ENCODE measurements at places on chromosomes 7 and 10. TPM values are rescaled to one million over a fixed set of nuclear protein-coding genes. Genes with fewer than 3 reads are reported as not detected.

NODAL gene
- not detected for total RNA-seq

PKD2L1 gene
- not detected for total RNA-seq

PPP3CB gene
- total RNA-seq: 75.7 TPM

HOXA4 gene
- total RNA-seq: 0.79 TPM

OR2AE1 gene
- not detected for total RNA-seq

HPSE2 gene
- 0.14 TPM for total RNA-seq

ESYT2 gene
- 49.8 TPM for total RNA-seq

KLF14 gene
- 0.09 TPM for total RNA-seq

ST8SIA6 gene
- total RNA-seq: 5.0 TPM

DNA sequence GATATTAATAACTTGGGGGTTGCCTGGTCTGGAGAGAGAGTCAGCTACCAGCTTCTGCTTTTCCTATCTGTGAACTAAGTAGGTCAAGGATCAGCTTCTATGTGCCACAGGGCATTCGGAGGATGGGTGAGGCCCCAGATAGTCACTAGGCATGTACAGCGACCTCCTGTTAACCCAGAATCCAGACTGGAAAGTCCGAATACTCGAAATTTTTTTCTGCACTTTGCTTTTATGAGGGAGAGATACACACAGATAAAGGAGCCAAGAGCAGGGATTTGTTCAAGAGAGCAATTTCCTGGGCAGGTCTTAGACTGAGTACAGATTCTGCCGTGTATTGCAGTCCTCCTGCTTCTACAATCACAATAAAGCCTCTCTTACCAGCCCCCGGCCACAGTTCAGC lies 54.2 kb downstream of the EMX2 start:
- peaks cover 14% of the 10 kb centered on the region for H3K27me3 ChIP-seq
- no peaks in the 10 kb centered on the region for H3K4me1 ChIP-seq
- no peaks in the 10 kb centered on the region for H3K36me3 ChIP-seq

- H3K36me3 ChIP-seq: no peaks in the 10 kb centered on the region
- peaks cover 9% of the 10 kb centered on the region for H3K4me1 ChIP-seq
- no peaks in the 10 kb centered on the region for H3K27me3 ChIP-seq
- DNase-seq: no peak
- H3K4me3 ChIP-seq: no peak overlapping the region
- peak overlapping the region; percentile 31 for H3K27ac ChIP-seq
These were observed 111.2 kb upstream of the PTN start for GRCh38 chr7:137454767-137455166.

GRCh38 chr10:104796823-104797222 lies 155.7 kb downstream of the SORCS3 start:
- H3K36me3 ChIP-seq: no peaks in the 10 kb centered on the region
- DNase-seq: no peak
- H3K27ac ChIP-seq: no peak overlapping the region
- H3K4me3 ChIP-seq: no peak overlapping the region
- H3K27me3 ChIP-seq: no peaks in the 10 kb centered on the region
- no peaks in the 10 kb centered on the region for H3K4me1 ChIP-seq

DNA sequence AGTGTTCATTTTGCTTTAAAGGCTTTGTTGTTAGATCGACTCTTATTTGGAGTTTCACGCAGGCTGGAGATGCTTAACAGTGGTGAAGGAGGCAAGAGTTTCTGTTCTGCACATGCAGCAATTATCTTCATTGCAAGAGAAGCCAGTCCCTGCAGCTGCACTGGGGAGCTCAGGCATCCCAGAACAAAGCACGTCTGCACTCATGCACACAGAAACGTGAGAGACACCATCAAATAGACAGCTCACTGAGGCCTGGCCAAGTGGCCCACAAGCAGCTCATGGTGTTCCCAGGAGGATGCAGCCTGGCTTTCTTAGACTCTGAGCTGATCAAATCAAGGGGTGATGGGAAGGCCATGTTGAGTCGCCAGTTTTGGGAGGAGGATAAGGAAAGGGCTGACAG lies 246.1 kb downstream of the CREB5 start:
- no peak for DNase-seq
- H3K36me3 ChIP-seq: no peaks in the 10 kb centered on the region
- no peaks in the 10 kb centered on the region for H3K27me3 ChIP-seq

DNA sequence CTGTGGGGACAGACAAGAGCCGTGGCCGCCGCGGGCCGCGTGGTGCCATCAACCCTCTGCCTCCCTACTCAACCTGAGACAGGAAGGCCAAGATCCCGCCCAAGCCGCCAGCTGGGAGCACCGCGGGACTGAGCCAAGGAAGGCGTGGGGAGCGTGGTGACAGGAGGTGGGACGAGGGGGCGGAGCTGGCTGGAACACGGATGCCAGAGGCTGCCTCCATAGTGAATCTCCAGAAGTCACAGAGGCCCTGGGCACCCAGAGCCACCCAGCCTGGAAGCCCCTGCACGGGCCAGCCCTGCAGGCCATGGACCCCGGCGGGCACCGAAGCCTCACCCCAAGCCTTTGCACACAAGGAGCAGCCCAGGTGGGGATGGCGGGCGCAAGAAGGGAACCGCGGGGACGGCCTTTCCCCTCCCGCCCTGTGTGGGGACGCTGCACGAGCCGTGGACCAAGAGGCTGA lies 18.1 kb upstream of the DPYSL4 start:
- H3K27ac ChIP-seq: no peak overlapping the region
- no peaks in the 10 kb centered on the region for H3K36me3 ChIP-seq
- peak; percentile 53 for DNase-seq
- no peak overlapping the region for H3K4me3 ChIP-seq
- no peaks in the 10 kb centered on the region for H3K27me3 ChIP-seq

DNA sequence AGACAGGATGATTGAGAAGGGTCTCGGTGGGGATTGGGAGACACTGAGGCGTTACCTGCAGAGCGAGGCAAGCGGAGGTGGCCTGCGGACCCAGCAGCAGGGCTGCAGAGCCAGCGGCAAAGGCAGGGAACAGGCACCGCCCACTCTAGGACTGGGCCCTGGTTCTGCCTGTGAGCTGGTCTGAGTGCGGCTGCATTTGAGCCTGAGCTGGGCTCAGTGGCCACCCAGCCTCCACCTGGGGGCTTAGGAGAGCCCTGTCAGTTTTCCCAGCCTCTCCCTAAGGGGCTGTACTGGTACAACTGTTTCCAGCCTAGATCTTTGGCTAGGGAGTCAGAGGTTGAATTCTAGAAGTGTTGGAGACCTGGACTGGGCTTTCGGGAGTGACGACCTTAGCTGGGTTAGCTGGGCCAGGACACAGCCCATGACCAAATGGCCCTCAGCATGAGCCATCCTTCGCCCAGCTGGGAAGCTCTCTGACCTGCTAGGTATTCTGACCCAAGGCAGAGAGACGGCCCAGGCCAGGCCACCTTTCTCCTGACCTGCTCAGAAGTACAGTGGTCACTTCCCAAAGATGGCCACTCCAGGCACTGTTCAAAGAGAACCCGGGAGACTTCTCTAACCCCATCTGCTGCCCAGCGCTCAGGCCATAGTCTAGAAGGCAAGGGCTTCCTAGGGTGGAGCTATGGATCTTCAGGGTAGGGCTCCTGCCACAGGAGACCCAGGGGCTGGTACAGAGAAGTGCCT lies 64.9 kb downstream of the PAX2 start:
- H3K4me1 ChIP-seq: no peaks in the 10 kb centered on the region
- no peaks in the 10 kb centered on the region for H3K36me3 ChIP-seq
- no peak for DNase-seq
- no peak overlapping the region for H3K4me3 ChIP-seq
- peaks cover 73% of the 10 kb centered on the region for H3K27me3 ChIP-seq

GRCh38 chr7:66859794-66860645 lies 61.0 kb upstream of the TMEM248 start:
- peak; percentile 42 for DNase-seq
- no peaks in the 10 kb centered on the region for H3K36me3 ChIP-seq
- no peak overlapping the region for H3K4me3 ChIP-seq

DNA sequence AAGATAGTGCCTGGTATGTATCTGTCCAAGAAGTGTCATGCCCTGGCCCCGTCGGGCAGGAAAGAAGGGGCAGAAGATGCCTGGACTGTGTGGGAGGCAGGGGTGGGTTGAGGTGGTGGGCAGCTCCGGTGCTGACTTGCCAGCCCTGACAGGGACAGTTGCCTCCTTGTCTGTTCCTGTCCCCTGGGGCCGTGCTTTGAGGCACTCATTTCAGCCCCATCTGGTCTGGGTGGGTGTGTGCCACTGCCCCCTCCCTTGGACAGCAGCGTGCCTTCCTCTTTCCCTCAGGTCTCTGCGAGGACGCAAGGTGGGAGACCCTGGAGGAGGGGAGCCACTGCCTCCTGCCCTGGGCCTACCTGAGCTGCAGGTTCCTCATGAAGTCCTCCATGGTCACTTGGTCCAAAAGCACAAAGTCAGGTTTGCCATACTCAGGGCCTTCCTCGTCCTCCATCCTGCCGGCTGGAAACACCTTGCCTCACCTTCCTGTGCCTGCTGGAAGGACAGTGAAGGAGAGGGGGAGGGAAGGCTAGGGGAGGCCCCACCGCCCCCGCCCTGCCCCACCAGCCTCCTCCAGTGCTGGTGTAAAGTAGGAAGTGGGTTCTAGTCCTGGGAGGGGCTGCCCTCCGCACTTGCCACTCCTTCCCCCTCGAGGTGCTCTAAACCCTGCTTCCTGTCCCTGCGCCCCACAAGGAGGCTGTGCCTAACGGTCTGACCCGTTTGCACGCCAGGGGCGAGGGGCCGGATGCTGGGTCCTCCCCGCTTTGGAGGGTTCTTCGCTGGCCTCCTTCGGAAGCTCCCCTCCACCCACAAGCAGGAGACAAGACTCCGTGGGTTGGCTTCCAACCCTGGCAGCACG lies at the start of gene MYO1G:
TSS of gene MYO1G (minus strand) at position 505 of the 856 bp plus-strand sequence. CDS start at position 451, 54 bp downstream.
- H3K27me3 ChIP-seq: no peaks in the 10 kb centered on the region
- H3K36me3 ChIP-seq: peaks cover 19% of the 10 kb centered on the region
- no peak within 1 kb of the TSS for H3K27ac ChIP-seq
- DNase-seq: peak; percentile 29
- peaks cover 3% of the 10 kb centered on the region for H3K4me1 ChIP-seq
- peak within 1 kb of the TSS; percentile 6 for H3K4me3 ChIP-seq

GRCh38 chr7:88217675-88218428 lies 2.0 kb downstream of the SRI start:
- no peaks in the 10 kb centered on the region for H3K36me3 ChIP-seq
- no peak overlapping the region for H3K27ac ChIP-seq
- peaks cover 15% of the 10 kb centered on the region for H3K4me1 ChIP-seq
- DNase-seq: no peak

DNA sequence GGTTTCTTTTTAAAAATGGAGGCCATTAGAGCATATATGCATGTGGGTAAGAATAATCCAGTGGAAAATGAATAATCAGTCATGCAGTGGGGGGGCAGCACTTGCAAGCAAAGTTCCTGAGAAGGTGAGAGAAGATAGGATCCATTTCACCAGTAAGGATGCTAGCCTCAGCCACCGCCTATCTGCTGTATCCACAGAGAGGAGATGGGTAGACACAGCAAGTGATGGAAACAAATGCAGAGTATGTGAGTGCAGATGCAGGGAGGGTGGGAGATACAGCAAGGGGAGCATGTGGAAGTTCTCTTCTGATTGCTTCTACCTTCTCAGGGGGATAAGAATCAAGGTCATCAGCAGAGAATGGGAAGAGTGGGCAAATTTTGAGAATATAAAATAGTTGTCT lies 171.4 kb upstream of the PDE1C start:
- no peak overlapping the region for H3K27ac ChIP-seq
- no peak for DNase-seq
- H3K36me3 ChIP-seq: no peaks in the 10 kb centered on the region
- H3K4me3 ChIP-seq: no peak overlapping the region

DNA sequence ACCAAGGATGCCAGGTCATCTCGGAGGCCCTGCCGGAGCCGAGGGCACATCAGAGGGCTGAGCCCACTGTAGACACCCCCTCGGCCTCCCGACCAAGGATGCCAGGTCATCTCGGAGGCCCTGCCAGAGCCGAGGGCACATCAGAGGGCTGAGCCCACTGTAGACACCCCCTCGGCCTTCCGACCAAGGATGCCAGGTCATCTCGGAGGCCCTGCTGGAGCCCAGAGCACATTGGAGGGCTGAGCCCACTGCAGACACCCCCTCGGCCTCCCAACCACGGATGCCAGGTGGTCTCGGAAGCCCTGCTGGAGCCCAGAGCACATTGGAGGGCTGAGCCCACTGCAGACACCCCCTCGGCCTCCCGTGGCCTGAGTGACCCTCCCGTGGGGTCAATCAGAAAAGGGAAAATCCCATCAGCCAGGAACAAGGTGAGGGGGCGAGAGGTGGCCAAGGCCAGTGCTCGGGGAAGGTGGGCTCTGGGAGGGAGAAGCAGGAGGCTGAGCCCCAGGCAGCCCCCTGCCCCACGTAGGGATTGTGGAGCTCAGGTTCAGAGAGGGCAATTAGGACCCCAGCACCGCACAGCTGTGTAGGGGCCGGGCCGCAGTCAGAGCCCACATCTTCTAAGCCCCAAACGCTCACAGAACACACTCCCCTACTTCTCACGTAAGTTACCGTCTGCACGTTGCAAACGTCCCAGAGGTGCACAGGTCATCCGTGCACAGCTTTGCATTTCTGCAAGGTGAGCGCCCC lies 37.6 kb upstream of the FOXL3 start:
- no peaks in the 10 kb centered on the region for H3K27me3 ChIP-seq
- H3K27ac ChIP-seq: no peak overlapping the region
- H3K4me3 ChIP-seq: no peak overlapping the region
- no peaks in the 10 kb centered on the region for H3K4me1 ChIP-seq
- peaks cover 15% of the 10 kb centered on the region for H3K36me3 ChIP-seq

GRCh38 chr10:128144547-128144946 lies 18.3 kb upstream of the MKI67 start:
- H3K27ac ChIP-seq: no peak overlapping the region
- H3K4me1 ChIP-seq: no peaks in the 10 kb centered on the region
- peaks cover 6% of the 10 kb centered on the region for H3K27me3 ChIP-seq
- no peak overlapping the region for H3K4me3 ChIP-seq

- no peaks in the 10 kb centered on the region for H3K36me3 ChIP-seq
- no peaks in the 10 kb centered on the region for H3K27me3 ChIP-seq
- DNase-seq: no peak
These were observed 124.0 kb downstream of the CELF2 start for GRCh38 chr10:11141571-11142091.

- DNase-seq: no peak
- no peak overlapping the region for H3K27ac ChIP-seq
- no peaks in the 10 kb centered on the region for H3K27me3 ChIP-seq
- no peaks in the 10 kb centered on the region for H3K36me3 ChIP-seq
- no peak overlapping the region for H3K4me3 ChIP-seq
- H3K4me1 ChIP-seq: no peaks in the 10 kb centered on the region
These were observed 11.3 kb downstream of the ACADSB start for GRCh38 chr10:123019941-123020703.

DNA sequence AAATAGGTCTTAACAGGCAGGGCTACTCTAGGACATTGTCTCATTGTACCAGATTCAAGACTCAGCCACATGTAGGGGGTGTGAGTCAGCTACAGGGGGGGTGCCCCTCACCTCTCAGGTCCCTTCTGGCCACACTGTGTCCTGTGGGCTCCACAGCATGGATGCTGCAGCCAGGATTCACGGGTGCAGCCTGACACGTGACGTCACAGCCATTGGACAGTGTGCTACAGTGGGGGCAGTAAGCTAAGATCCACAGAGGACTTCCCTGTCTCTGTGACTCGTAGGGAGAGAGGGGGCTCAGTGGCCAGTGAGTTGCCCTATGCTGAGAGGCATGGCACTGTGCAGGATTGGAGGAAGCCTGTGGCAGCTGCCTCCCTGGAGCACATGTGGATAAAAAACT lies 77.9 kb downstream of the TMEM178B start:
- H3K4me3 ChIP-seq: no peak overlapping the region
- no peaks in the 10 kb centered on the region for H3K36me3 ChIP-seq
- no peak overlapping the region for H3K27ac ChIP-seq
- H3K27me3 ChIP-seq: no peaks in the 10 kb centered on the region
- no peaks in the 10 kb centered on the region for H3K4me1 ChIP-seq
